T-helper 22 cell (primary cell): ENCODE measurements at places on chromosomes 7 and 10.

DNA sequence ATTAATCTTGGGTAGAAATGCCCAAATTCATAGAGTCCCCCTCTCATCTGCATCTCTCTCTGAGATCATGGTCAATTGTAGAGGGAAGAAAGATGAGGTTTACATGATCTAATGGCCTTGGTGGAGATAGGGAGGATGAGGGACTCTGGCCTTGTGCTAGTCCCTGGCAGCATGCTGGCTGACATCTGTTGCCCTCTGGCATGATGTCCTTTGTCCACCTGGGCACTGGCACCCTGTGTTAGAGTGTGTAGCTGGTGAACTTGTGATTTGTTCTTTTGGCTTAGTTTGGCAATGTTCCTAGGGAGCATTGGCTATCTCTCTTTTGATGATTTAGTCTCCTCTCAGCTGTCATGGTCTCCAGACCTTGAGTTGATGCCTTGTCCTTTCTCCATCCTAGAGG lies 103.2 kb downstream of the DYNC1I1 start:
- no peak for DNase-seq

DNA sequence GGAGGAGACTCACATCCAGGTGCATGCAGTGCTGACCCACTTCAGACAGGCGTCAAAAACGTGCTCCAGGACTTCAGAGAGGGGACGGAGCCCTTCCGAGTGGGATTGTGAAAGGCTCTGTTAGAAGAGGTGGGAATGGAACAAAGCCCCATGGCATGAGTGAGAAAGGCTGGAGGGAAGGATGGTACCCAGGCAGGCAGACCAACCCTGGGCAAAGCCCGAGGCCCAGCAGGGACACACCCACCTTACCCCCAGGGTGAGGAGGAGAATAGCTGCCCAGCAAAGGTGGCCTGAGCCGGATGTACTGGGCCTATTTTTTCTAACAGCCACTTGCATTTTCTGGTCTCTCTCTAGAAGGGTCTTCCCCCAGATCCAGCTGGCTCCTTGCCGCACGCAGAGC lies 14.8 kb downstream of the CHAT start:
- no peak for DNase-seq

- DNase-seq, result no peak
These were observed 139.6 kb downstream of the MLLT10 start for GRCh38 chr10:21673668-21674067.

GRCh38 chr10:6130848-6131470 lies 42.1 kb downstream of the RBM17 start:
- no peak for DNase-seq

DNA sequence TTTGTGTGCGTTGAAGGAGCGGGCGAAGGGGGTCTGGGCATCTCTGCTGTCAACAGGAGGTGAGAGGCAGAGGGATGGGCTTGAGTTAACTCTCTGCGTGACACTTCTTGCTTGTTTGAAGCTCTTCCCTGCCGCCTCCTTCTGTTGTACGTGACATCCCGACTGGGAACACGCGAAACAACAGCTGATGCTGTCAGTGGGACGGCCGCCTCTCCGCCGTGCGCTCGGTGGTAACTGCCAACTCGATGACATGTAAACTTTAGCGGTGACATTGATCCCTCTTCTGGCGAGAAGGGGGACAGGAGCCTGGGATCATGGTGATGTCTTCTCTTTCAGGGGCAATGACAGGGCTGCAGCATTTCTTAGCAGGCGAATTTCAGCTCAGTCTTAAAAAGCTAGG lies 394.5 kb downstream of the TYW1 start:
- no peak for DNase-seq
